Ammon's horn (tissue), 1 donor: ENCODE measurements at places on chromosomes 13 and 19.

DNA sequence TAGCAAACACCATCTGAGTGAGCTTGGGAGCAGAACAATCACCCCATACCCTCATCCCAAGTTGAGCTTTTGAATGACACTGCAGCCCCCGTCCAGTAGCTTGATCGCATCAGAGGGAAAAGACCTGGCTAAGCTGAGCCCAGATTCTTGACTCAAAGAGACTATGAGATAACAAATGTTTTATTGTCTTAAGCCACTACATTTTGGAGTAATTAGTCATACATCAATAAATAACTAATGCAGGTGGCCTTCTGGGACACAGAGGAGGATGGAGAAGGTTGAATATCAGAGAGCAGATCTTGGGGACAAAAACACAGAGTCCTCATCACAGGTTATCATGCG, 24.6 kb upstream of the IGSF23 start:
- no peak for DNase-seq

DNA sequence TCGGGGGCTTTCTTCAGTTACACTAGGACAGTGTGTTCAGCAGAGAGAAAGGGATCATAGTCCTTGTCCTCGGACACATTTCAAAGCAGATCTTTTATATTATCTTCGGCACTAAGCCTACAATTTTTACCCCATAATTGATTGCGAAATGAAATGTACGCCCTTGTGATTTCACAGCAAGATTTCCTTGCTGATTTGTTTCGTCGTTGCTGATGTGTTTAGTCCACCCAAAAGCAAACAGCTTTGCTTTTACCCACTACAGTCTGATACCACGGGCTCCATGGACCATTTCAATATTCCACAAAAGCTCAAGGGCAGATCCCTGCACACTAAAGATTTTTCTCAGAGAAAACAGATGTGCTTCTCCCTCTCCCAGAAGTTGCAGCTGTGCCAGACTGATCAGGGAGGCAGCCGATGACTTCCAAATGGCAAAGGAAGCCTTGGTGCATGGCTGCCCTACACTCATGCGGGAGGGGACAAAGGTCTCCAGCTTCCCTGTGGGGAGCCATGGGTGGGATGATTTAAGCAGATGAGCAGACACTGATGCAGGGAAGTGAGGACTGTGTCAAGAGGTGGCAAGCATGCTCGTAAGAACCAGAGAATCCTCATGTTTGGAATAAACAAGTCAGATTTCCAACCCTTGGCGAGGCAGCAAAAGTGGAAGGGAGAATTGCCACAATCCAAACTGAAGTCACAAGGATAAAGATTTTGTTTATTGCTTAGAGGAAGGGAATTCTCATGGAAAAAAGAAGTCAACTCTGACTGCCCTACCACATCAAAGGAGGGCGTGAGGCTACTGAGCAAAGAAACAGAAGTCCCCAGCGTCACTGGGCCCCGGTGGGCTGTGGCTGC, 81.1 kb downstream of the STK24 start:
- DNase-seq = no peak

- no peak for DNase-seq
These were observed 75.6 kb downstream of the C13orf42 start for GRCh38 chr13:51035469-51035868.

DNA sequence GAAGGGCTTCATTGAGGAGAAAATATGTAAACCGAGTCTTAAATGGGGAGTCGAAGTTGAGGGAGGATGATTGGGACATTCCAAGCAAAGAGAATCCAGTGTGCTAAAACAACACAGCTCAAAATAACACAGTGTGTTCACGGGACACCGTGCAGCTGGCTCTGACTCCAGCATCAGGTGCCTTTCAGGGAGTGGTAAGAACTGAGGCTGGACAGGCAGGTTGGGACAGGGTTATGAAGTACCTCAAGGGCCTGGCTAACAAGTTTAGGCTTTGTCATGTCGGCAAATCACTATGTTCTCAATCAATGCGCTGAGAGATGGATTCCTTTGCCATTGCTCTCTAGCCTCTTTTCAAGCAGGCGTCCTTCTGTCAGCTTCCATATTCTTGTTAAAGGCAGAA, 27.5 kb upstream of the WDFY2 start:
- DNase-seq = no peak

GRCh38 chr19:46197314-46198070, 32.0 kb upstream of the IGFL1 start:
- no peak for DNase-seq
